ENCODE measurements at places on chromosomes 5 and 9. TPM values are rescaled to one million over a fixed set of nuclear protein-coding genes. Genes with fewer than 3 reads are reported as not detected.

Gene GABBR2
- total RNA-seq, result 0.04 TPM

Gene SAXO1
- total RNA-seq, result not detected

Gene ITGA1
- 239 TPM for total RNA-seq

Gene KLHL3
- total RNA-seq, result 4.7 TPM

Gene NUTM2G
- total RNA-seq, result not detected

Gene AJM1
- 2.8 TPM for total RNA-seq

Gene STING1
- total RNA-seq, result 58.5 TPM

Gene BTNL3
- not detected for total RNA-seq

Gene DNM1
- 19.6 TPM for total RNA-seq

Gene C9
- total RNA-seq, result not detected

Gene IFNK
- not detected for total RNA-seq

Gene ITGA2
- total RNA-seq, result 1.5 TPM
